Hematopoietic multipotent progenitor cell treated with erythropoietin and hydrocortisone succinate and interleukin-3 and kit ligand, for 8 days (in vitro differentiated cells): ENCODE measurements at places on chromosomes 5 and 9.

DNA sequence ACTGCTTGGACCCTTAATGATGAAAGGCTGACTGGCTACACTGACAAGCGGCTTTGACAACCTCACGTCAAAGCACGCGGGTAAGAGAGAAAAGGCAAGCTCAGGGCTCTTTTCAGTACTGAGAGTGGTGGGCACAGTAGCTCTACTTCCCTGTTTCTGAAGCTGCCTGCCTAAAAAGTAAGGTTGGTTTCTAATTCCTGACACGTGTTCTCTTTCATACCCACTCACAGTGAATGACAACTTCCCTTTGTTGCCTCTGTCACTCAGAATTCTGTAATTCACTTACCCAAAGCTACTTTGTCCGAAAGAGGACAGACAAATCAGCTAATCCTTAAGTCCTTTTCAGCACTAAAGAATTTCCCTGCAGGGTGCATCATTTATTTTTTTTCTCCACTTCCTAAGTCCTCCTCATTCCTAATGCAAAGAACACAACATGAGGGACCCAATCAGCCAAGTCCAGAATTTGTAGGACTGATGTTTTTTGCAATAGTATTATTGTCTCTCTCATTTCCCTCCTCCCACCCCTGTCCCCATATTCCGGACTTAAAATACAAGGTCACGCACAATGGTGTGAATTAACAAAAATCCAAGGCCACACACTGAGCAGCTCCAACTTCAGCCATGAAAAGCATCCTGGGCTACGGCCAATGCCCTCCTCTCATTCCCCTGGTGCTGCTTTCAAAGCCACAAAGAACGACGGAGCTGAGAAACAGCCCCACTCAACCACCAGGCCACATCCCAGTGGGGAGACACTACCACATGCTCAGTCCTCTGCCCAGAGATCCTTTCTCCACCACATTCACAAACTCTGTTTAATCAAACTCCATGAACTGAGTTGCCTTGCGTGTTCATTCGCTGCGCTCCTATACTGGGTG is 221.0 kb downstream of the TSSK1B start:
- DNase-seq = no peak

GRCh38 chr5:106106384-106106783 is 1564.4 kb downstream of the EFNA5 start:
- no peak for DNase-seq

GRCh38 chr5:158275511-158275910 is 416.6 kb upstream of the CLINT1 start:
- DNase-seq = no peak

- DNase-seq = no peak
Observed at GRCh38 chr5:73487815-73488214, 10.4 kb upstream of the BTF3 start.

- DNase-seq = peak; percentile 80
Observed at GRCh38 chr9:127586537-127586936, 25.5 kb upstream of the STXBP1 start.

GRCh38 chr5:77893225-77893860 is 117.2 kb upstream of the TBCA start:
- peak; percentile 82 for DNase-seq

GRCh38 chr9:99463131-99463530 is 241.0 kb downstream of the SEC61B start:
- no peak for DNase-seq

- no peak for DNase-seq
Observed at GRCh38 chr9:6549106-6549800, 96.3 kb downstream of the GLDC start.

DNA sequence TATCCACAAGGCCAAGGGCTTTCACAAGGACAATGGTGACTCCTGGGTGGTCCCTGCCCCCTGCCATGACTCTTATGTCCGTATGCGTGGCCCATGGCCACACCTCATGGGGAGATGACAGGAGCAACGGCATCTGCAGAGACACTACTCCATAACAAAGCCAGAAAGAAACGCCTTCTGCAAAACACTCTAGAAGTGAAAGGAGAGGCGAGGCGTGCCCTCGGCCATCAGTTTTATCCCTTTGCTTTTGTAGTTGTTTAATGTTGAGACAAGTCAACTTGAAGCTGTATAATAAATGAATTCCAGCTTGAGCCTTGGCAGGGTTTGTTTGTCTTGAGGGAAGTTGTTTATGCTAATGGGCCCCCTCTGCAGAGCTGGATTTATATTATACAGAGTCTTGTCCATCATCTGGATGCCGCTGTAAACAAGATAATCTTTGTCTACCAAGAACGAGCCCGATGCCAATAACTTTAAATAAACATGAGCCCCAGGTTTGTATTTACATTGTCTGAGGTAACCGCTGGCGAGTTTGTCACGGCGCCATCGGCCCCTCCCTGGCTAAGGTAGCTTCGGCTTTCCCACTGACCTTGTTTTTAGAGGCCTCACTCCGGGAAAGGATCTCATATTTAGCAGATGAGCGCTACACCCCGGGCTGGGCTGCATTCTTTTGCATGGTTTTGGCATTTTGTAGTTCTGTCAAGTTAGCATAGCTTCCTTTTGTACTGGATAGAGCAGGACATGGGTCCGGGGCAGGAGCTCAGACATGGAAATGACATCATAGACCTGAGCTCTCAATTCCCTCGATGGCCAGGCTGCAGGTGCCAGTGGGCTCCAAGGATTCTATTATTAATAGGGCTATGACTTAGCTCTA is 165.3 kb downstream of the ERCC6L2 start:
- no peak for DNase-seq

DNA sequence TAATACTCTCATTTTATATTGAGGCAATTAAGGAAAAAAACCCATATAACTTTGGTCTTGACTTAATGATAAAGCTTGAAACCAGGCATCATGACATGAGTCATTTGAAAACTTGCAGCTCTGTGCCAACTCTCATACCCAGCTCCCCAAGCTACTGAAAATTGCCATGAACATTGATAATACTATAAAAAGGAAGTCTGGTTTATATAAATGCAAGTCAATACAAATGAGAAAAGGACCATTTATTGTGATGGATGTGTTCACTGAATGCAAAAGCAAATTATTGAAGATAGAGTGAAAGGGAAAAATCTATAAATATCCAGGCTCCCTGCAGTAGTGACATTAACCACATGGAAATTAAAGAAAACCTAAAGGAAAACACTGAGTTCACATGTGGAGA is 116.3 kb downstream of the DEPDC1B start:
- no peak for DNase-seq

- no peak for DNase-seq
Observed at GRCh38 chr9:27261517-27262211, 35.3 kb downstream of the EQTN start.

DNA sequence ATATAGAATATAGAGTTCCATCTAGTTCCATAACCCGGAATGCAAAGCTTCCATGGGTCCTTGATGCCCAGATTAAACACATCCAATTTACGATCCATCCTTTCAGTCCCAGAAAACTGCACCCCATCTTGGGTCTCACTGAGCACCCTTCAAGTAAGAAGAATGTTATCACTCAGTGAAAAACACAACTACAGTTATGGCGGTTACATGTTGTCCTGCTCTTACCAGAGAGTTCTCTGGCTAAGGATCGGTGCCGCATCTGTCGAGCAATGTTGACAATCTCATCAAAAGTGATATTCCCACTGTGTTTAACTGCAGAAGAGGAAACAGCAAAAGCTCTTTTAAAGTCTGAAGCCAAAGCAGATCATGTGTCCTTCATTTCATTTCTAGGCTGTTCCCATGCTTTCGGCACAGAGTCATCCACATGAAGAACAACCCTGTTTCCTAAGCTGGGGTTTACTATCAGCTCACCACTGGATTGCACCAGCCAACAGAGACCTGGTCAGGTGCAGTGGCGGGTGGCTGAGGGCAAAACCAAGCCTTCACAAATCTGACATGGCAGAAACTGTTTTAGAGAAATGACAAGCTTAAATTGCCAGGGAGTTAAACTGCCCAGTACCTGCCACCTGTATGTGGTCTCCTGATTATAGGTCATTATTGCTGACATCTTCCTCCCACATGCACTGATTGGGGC is 2.9 kb downstream of the RPL12 start:
- DNase-seq = no peak

DNA sequence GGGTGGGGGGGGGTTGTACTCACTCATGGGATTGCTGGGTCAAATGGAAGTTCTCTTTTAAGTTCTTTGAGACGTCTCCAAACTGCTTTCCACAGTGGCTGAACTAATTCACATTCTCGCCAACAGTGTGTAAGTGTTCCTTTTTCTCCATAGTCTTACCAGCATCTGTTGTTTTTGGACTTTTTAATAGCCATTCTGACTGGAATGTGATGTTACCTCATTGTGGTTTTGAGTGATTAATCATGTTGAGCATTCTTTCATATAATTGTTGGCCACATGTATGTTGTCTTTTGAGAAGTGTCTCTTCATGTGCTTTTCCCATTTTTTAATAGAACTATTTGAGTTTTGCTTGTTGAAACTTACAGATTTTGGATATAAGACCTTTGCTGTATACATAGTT is 94.9 kb upstream of the PLPPR1 start:
- no peak for DNase-seq

DNA sequence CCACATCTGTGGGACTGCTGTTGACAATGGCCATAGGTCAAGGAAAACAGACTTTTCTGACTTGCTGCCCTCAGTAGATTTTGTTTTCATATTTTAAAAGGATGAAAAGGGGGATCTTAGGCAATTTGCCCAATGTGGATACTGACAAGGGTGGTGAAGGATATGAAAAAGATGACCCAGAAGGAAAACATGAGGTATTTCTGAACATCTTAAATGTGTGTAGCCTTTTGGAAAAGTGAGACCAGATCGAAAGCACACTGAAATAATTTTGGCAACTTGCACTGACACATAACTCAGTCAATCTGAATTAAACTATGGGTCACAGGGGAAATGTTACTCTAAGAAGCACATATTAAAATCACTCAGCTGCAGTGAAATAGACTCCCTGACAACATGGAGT is 1793.0 kb upstream of the ACO1 start:
- DNase-seq = no peak

- no peak for DNase-seq
Observed at GRCh38 chr5:148107608-148108007, 43.8 kb downstream of the SPINK5 start.

DNA sequence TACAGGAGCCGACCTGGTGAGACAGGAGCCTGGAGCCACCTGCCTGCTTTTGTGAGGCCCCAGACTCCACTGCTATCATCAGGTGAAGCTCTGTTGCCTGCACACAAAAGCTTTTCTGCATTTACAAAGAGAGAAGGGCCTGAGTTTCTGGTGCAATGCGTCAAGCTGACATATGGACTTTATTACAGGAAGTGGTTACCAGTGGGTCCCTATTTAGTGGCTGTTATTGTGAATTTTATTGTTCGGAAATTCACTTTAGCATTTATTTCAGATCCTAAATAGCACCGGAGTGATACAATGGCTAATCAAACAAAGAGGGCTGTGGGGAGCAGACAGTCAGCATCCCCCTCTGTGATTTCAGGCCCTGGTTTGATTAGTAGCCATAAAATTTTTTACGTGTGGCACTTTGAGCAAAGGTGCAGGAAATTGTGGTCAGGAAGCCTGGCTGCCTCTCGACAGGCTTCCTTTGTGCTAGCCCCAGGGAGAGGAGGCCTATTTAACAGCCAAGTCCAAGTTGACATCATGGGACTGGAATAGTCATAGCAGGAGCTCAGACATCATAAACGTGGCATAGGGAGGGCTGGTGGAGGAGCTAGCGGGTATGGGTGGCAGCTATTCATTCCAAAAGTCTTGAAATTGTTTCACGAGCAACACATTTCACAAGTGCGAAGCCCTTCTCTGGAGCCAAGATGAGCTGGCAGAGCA is 8.4 kb downstream of the TGFBI start:
- DNase-seq = no peak
